ENCODE measurements at places on chromosomes 3 and 15. TPM values are rescaled to one million over a fixed set of nuclear protein-coding genes. Genes with fewer than 3 reads are reported as not detected.

GRCh38 chr3:65526656-65527055 lies 512.1 kb downstream of the MAGI1 start:
- no peak for DNase-seq

UBA3 gene
- total RNA-seq, result 72.2 TPM

MUC4 gene
- 0.09 TPM for total RNA-seq

DNA sequence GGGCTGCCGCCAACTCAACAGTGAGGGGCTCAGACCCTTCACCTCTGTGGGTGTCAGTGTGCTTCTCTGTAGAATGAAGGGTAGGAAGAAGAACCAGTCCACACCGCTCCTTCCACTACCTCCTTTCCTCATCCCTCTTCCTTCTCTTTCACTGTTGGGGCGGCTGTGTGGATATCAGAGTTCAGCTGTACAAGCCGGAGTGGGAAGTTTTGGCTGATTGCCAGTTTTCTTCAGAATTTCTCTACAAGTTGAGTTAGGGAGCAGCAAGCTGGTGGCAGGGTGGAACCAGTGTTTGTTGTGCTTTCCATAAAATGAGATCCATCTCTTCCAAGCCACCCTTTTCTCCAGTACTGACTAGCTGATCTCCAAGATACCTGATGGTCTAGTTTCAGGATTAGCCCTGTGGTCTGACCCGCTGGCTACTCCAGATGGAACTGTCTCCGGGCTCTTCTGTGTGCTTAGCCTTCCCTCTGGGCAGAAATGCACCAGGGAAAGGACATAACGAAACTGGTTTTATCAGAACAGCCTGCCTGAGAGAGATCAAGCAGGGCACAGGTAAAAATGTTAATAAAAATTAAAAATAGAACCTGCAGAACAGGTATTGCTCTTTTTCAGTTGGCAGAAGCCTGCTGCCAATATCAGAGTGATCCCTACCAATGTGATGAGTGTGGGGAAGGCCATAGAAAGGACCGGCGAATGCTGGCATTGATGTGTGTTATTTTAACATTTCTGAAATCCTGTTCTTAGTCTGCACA lies 169.9 kb upstream of the TSC22D2 start:
- no peak for DNase-seq

SAMMSON gene
- total RNA-seq, result not detected

DNA sequence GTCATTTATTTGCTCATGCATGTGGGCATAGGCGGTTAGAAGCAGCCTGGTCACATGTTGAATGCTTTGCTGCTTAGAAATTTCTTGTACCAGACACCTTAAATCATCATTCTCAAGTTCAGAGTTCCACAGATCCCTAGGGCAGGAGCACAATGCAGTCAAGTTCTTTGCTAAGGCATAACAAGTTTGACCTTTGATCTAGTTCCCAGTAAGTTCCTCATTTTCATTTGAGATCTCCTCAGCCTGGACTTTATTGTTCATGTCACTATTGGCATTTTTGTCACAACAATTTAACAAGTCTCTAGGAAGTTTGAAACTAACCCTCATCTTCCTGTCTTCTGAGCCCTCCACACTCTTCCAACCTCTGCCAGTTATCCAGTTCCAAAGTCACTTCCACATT lies 22.8 kb downstream of the HGD start:
- no peak for DNase-seq

DNA sequence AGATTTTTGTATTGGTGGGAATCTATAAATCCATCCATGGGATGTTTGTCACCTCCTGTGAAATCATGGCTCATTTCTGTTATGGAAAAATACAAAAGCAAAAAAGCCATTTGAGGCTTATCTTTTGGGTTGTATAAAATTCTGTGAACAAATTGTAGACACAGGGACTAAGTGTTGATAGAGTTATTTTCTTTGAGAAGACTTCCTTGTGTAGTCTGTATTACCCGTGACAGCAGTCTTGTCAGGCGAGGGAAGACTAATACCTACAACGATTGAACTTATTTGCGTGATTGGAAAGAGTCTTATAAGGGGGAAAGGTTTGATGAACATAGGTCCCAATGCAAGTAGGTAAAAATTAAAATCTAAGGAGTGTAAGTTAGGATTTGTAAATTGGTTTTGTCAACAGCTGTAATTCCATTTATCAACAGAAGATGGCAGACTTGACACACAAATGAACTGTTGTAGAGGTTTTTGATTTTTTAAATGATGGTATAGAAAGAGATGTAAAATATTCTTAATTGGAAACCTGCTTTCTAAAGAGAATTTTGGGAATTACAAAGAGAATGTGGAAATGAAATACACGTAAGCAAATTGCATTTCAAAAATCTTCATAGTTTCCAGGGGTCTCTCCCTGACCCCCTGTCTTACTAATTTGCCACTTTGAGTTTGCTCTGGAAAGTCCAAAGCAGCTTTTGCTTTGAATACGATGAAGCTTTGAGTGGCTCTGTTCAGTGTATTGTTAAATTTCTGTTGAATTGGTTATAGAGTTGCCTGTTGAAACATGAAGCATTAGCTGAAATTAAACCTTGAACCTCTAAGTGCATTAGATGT lies 33.2 kb downstream of the SLC25A26 start:
- DNase-seq, result no peak

DNA sequence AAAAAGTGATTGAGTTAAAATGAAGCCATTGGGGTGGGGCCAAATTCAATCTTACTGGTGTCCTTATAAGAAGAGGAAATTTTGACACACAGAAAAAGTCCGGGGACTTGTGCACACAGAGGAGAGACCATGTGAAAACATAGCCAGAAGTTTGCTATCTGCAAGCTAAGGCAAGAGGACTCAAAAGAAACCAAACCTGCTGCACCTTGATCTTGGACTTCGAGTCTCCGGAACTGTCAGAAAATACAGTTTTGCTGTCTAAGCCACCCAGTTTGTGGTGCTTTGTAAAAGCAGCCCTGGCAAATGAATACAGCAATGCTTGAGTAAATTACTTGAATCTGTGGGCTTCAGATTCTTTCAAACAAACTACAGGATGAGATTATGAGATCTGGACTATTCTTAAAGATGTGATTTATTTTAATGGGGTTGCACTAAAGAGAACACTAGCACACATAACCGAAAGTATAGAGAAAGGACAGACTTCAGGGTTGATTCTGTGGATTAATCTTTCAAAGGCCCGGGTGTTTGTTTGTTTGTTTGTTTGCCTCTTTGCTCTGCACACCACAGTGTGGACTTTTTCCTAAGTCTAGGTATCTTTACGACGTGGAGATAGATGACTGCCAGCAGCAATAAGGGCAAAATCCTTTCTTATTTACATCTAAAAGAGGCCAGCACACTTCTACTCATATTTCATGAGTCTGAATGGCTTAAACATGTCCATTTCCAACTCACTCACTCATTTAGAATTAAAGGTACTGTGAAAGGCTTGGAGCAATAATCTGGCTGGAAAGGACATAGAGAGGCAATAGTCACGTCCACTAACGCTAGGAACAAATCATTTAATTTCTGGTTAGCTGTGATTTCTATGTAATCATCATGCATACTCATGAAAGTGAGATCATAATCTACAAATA lies 53.9 kb upstream of the SSR3 start:
- DNase-seq, result no peak

DNA sequence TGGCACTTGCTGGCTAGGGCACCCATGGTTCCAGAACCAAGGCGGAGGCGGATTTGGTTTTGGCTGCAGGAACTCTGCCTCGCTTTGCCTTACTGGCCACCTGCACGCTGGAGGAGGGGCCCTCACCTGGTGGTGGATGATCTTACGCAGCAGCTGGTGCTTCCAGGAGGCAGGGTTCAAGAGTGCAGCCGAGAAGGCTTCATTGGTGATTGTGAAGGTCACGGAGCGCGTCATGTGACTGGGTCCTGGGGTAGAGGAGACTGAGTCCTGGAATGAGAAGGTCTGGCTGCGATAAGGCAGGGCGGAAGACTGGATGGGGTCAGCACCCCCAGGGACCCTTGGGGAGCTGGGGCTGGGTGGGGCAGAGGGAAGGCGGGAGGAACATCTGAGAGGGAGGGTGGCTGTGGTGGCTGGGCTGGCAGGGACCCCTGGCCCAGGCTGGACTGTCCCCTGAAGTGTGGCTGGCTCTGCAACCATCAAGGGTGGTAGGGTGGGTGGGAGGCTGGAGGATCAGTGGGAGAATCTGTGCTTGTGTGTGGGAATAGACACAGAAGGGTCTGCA lies 25.8 kb upstream of the GOLGA6C start:
- DNase-seq, result no peak

TSC22D2 gene
- 20.2 TPM for total RNA-seq

- no peak for DNase-seq
Observed at GRCh38 chr15:70017801-70018200, 79.9 kb downstream of the TLE3 start.

CLRN1 gene
- total RNA-seq, result not detected

DNA sequence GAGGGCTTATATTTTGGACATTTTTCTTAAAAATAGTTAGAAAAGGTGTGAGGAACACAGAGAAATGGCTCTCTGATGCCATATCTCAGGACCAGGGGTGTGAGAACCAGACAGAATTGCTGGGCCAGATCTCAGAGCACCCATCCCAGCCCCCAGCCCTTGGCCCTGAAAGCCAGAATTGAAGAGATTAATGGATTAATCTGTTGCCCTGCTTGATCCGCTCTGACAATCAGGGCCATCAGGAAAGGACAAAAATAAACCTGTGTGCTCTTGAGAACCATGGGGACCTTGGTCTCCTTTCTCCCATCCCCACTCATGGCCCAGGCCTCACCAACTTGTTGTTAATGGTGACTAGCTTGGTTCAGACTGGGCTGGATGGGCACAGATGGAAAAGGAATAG lies 113.5 kb downstream of the CADPS start:
- DNase-seq, result no peak

DNA sequence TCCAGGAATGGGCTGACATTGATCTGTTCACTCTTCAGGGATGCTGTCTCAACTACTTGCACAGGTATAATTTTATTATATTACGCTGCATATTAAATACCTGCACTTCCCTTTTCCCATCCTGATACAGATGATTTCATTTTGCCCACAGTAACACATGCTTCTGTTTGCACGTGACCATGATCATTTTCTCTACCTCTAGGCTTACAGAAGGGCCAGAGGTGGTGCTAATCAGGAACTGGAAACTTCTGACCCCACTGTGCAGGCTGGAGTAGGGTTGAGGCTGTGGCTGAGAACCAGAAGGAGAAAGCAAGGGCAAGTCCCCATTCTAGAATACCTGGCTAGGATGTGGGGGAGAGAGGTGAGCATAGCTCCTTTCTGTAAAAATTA lies 304.8 kb downstream of the PTPRG start:
- DNase-seq, result no peak

- no peak for DNase-seq
Observed at GRCh38 chr3:169028716-169029115, 634.8 kb downstream of the MECOM start.

DNA sequence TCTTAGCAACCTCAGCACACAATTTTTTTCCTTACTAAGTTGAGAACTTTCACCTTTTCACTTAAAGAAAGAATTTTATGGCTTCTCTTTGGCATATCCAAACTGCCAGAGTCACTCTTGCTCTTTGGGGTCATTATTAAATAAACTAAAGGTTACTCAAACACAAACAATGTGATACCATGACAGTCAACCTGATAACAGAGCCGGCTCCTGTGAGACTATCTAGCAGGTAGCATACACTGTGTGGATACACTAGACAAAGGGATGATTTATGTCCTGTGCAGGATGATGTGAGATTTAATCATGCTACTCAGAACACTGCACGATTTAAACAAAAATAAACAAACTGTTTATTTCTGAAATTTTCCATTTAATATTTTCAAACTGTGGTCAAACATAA lies 35.6 kb downstream of the LRRFIP2 start:
- no peak for DNase-seq

GASK1A gene
- not detected for total RNA-seq

SI gene
- total RNA-seq, result not detected

SERPINI1 gene
- total RNA-seq, result 1.2 TPM

- DNase-seq, result no peak
Observed at GRCh38 chr3:126442094-126442855, 33.4 kb downstream of the ZXDC start.

GRCh38 chr3:119240101-119240590 lies 532 bp downstream of the B4GALT4 start:
- no peak for DNase-seq

GRCh38 chr3:160224256-160224655 lies 966 bp upstream of the C3orf80 start:
- DNase-seq, result peak; percentile 10

DNA sequence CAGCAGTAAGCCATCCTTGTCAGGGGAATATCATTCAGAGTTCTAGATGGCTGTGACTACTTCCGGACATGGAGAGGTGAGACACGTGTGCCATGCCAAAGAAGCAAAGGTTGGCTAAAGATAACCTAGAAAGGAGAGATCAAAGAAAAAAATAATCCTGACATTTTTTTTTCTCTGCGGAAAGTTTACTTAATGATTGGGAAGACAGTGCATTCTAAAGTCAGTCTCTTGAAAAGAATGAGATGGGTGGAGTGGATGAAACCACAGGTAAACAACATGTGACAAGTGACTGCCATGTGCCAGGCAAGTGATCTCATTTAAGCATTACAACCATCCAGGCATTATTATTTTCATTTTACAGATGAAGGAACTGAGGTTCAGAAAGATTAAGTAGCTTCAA lies 436.6 kb downstream of the SOX2 start:
- DNase-seq, result no peak

GOLGA8S gene
- total RNA-seq, result not detected

DNA sequence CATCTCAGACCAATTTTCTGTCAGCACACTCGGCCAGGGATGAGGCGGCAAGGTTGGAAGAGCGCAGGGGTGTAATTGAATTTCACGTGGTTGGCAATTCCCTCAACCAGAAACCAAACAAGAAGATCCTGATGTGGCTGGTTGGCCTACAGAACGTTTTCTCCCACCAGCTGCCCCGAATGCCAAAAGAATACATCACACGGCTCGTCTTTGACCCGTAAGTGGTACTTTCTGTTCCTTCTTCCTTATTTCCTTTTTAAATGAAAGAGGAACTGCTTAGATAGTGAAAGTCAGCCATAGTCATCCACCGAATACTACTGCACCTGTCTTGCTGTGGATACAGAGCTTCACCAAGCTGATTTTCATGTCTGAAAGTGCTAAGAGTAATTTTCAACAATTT lies 60.1 kb downstream of the SGO1 start:
- no peak for DNase-seq

- DNase-seq, result peak; percentile 37
Observed at GRCh38 chr3:49841126-49841696, 15.2 kb downstream of the TRAIP start.

TMIE gene
- total RNA-seq, result 1.5 TPM

MASP1 gene
- total RNA-seq, result not detected

GRCh38 chr3:54146506-54147239 lies 24.3 kb downstream of the CACNA2D3 start:
- peak; percentile 33 for DNase-seq

GRCh38 chr3:158091531-158091930 lies 14.7 kb downstream of the SHOX2 start:
- no peak for DNase-seq

NAALADL2 gene
- total RNA-seq, result 0.27 TPM

DNA sequence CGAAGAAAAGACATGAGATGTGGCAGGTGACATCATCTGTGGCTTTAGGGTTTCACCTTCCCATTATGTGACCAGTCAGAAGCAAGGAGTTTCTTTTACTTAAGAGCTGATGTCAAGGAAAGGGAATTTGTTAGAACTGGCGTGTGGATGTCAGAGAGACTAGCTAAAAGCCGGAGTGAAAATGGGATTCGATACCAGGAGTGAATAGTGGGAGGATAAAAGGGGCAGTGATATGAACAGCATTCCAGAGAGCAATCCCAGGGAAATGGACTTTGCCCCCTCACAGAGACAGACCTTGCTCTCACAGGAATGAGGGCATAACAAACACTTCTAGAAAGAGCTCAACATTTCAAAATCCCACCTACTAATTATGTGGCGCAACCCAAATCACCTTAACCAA lies 5.9 kb upstream of the FMN1 start:
- no peak for DNase-seq

- no peak for DNase-seq
Observed at GRCh38 chr3:126435456-126436315, 40.0 kb downstream of the ZXDC start.
